ENCODE measurements at places on chromosomes 11 and 22.

DNA sequence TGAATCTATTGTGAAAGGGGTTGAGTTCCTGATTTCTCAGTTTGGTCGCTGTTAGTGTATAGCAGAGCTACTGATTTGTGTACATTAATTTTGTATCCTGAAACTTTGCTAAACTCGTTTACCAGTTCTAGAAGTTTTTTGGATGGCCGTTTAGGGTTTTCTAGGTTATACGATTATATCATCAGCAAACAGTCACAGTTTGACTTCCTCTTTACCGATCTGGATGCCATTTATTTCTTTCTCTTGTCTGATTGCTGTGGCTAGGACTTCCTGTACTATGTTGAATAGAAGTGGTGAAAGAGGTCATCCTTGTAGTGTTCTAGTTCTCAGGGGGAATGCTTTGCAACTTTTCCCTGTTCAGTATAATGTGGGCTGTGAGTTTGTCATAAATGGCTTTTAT, 24.6 kb upstream of the OOSP4B start:
- H3K4me1 ChIP-seq = no peaks in the 10 kb centered on the region
- H3K4me3 ChIP-seq = no peak overlapping the region
- H3K36me3 ChIP-seq = no peaks in the 10 kb centered on the region
- H3K27me3 ChIP-seq = no peaks in the 10 kb centered on the region
- no peak for DNase-seq

DNA sequence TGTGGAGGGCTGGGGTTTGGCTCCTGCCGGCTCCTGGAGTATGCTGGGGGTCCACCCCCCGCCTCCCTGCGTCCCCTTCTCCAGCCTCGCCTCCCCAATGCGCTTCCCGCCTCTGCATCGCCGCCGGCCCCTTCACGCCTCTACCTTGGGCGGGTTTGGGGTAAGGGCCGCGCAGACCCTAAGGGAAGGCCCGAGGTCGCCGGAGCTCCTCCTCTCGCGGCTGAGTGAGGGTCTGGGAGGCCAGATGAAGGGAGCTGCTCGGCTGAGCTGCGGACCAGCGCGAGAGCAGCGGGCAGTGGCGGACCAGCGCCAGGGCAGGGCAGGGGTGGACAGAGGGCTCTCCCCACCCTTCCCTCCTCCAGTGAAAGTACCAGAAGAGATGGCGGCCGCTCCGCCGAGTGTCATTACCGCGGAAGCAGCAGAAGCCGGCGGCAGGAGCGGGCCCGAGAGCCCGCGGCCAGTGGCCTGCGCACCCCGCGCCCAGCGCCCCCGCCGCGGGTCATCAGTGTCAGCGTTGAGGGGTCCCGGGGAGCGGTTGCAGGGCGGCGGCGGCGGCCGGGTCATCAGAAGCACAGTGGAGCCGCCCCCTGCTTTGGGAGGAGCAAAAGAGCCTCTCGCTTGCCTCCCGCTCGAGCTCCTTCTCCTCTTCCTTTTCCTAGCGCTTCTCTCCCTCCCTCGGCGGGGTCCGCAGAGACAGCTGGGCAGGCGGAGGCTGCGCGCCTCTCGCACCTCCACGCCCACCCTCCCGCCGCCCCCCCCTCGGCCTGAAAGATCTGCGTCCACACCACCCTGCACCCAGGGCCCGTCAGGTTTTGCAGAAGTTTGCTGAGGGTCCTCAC, 255.6 kb upstream of the CADM1 start:
- DNase-seq = no peak
- no peak overlapping the region for H3K4me3 ChIP-seq
- no peaks in the 10 kb centered on the region for H3K4me1 ChIP-seq
- no peak overlapping the region for H3K27ac ChIP-seq

DNA sequence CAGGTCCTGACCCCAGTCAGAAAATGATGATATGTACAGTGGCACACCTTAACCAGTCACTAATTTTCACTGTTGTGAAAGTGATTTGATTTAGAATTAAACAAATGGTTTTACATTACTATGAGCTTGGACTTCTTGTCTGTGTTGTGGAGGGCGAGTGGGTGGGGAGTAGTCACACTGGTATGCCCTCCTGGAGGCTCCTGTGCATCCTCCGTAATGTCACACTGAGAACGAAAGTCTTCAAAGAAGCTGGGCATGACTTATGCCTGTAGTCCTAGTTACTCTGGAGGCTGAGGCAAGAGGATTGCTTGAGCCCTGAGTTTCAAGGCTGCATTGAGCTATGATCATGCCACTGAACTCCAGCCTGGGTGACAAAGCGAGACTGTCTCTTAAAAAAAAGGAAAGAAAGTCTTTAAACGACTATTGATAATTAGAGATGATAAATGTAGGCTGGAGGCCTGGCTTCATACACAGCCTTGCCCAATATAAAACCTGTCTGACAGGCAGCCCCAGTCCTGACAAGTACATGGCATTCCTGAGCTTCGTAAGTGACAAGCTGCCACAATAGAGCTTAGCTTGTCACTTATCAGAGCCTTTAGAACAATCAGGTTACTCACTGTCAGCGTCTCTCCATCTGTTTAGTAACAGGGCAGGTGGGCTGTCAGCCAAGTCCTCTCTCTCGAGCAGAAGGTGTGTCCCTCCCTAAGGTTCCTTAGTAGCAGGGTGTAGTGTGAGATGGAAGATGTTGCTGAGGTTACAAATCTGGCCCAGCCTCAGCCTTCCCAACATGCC, 5.0 kb upstream of the LIMK2 start:
- H3K4me1 ChIP-seq = peaks cover 23% of the 10 kb centered on the region
- H3K4me3 ChIP-seq = no peak overlapping the region
- H3K27me3 ChIP-seq = no peaks in the 10 kb centered on the region
- H3K27ac ChIP-seq = no peak overlapping the region

- DNase-seq = no peak
- H3K36me3 ChIP-seq = no peaks in the 10 kb centered on the region
- H3K4me1 ChIP-seq = no peaks in the 10 kb centered on the region
- H3K4me3 ChIP-seq = no peak overlapping the region
- no peak overlapping the region for H3K27ac ChIP-seq
Measured at GRCh38 chr11:38968951-38969350, 2370.9 kb upstream of the RAG2 start.

- DNase-seq = no peak
- H3K4me3 ChIP-seq = no peak overlapping the region
- H3K36me3 ChIP-seq = no peaks in the 10 kb centered on the region
- no peaks in the 10 kb centered on the region for H3K4me1 ChIP-seq
- no peaks in the 10 kb centered on the region for H3K27me3 ChIP-seq
Measured at GRCh38 chr11:38900211-38900610, 2302.2 kb upstream of the RAG2 start.

DNA sequence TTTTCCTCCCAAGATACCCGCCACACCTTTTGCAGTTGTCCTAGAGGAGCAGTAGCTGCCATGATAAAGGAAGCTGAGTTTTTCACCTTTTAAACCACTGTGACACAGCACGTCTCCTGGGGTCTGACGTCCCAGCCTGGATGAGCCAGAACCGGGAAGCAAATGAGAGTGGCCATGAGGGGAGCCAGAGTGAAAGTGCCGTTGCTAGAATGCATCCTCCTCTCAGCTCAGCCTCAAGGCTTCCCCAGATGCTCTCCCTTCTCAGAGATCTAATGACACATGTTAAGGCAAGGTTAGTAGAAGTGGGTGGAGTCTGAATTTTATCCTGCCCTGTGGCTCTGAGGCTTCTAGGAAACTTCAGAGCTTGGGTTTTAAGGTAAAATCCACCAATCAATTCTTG, 23.4 kb upstream of the HTR3A start:
- no peaks in the 10 kb centered on the region for H3K4me1 ChIP-seq
- no peaks in the 10 kb centered on the region for H3K27me3 ChIP-seq
- no peaks in the 10 kb centered on the region for H3K36me3 ChIP-seq
- H3K4me3 ChIP-seq = no peak overlapping the region
- no peak overlapping the region for H3K27ac ChIP-seq

GRCh38 chr11:23944923-23945322, 551.9 kb upstream of the LUZP2 start:
- H3K36me3 ChIP-seq = no peaks in the 10 kb centered on the region
- no peaks in the 10 kb centered on the region for H3K27me3 ChIP-seq
- H3K4me3 ChIP-seq = no peak overlapping the region
- DNase-seq = no peak

DNA sequence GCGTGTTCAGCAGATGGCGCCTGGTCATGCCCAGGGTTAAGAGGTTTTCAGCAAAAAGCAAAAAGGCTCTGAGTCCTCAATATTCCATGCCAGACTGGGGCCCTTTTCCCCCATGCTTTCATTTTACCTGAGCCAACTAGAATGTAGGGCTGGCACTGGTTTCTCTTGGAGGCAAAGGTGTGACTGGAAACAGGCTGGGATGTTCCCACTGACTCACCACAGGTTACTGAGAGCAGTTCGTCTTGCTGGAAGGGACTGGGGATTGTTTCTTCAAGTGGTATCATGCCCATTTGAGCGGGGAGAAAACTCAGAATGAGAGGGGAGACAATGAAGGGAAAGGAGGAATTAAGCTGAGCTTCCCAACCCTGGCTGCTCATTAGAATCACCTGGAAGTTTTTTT, 243.9 kb downstream of the TENM4 start:
- no peak overlapping the region for H3K27ac ChIP-seq
- no peaks in the 10 kb centered on the region for H3K36me3 ChIP-seq
- H3K4me1 ChIP-seq = no peaks in the 10 kb centered on the region
- H3K4me3 ChIP-seq = no peak overlapping the region
- no peaks in the 10 kb centered on the region for H3K27me3 ChIP-seq

GRCh38 chr11:1149545-1149944, 8.2 kb upstream of the MUC5AC start:
- DNase-seq = no peak
- no peaks in the 10 kb centered on the region for H3K36me3 ChIP-seq
- no peak overlapping the region for H3K4me3 ChIP-seq
- H3K4me1 ChIP-seq = no peaks in the 10 kb centered on the region

- H3K27me3 ChIP-seq = no peaks in the 10 kb centered on the region
- no peak overlapping the region for H3K4me3 ChIP-seq
- no peak overlapping the region for H3K27ac ChIP-seq
- no peaks in the 10 kb centered on the region for H3K4me1 ChIP-seq
Measured at GRCh38 chr11:78218707-78219492, 30.2 kb downstream of the USP35 start.

GRCh38 chr11:10866893-10867331, 9.1 kb upstream of the ZBED5 start:
- H3K27ac ChIP-seq = no peak overlapping the region
- H3K4me3 ChIP-seq = no peak overlapping the region
- no peaks in the 10 kb centered on the region for H3K4me1 ChIP-seq

- DNase-seq = no peak
- H3K27ac ChIP-seq = no peak overlapping the region
- no peaks in the 10 kb centered on the region for H3K27me3 ChIP-seq
- H3K4me3 ChIP-seq = no peak overlapping the region
- peaks cover 1% of the 10 kb centered on the region for H3K4me1 ChIP-seq
Measured at GRCh38 chr22:36536717-36537116, 7.8 kb upstream of the EIF3D start.

- no peaks in the 10 kb centered on the region for H3K27me3 ChIP-seq
- DNase-seq = no peak
- H3K27ac ChIP-seq = no peak overlapping the region
- H3K4me3 ChIP-seq = no peak overlapping the region
- no peaks in the 10 kb centered on the region for H3K4me1 ChIP-seq
- H3K36me3 ChIP-seq = no peaks in the 10 kb centered on the region
Measured at GRCh38 chr11:39174965-39175364, 2284.5 kb downstream of the LRRC4C start.

DNA sequence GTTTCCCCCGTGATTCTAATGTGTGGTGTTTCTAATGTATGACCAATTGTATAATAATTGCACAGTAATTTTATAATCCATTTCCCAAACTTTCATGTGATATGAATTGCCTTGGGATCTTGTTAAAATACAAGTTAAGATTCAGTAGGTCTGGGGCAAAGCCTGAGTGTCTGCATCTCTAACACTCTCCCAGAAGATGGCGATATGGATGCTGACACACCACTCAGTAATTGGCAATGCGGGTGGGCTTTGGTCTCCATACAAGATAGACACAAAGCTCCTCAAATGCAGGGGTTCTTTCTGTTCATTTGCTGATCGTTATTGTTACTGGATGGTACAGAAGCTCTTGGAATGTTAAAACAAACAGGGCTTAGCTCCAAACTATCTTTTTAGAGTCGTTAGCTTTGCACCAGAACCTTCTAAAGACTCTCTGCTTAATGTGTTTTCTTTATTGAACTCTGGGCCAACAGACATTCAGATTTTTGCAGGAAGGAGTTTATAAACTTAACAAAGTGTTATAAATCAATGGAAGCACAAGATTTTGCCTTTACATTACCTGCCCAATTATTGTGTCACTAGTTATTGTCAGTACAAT, 45.4 kb upstream of the ANO3 start:
- H3K36me3 ChIP-seq = no peaks in the 10 kb centered on the region
- no peak for DNase-seq
- H3K4me3 ChIP-seq = no peak overlapping the region
- H3K4me1 ChIP-seq = no peaks in the 10 kb centered on the region
- H3K27me3 ChIP-seq = no peaks in the 10 kb centered on the region

GRCh38 chr11:78801161-78801884, 226.7 kb upstream of the NARS2 start:
- H3K36me3 ChIP-seq = no peaks in the 10 kb centered on the region
- no peaks in the 10 kb centered on the region for H3K4me1 ChIP-seq
- DNase-seq = no peak
- no peaks in the 10 kb centered on the region for H3K27me3 ChIP-seq
- no peak overlapping the region for H3K4me3 ChIP-seq

- no peak overlapping the region for H3K4me3 ChIP-seq
- DNase-seq = no peak
- no peak overlapping the region for H3K27ac ChIP-seq
- no peaks in the 10 kb centered on the region for H3K36me3 ChIP-seq
Measured at GRCh38 chr11:34425360-34425759, 13.4 kb upstream of the CAT start.

GRCh38 chr22:20141186-20142077, 9.4 kb downstream of the CCDC188 start:
- H3K4me3 ChIP-seq = no peak overlapping the region
- DNase-seq = no peak
- no peak overlapping the region for H3K27ac ChIP-seq
- no peaks in the 10 kb centered on the region for H3K27me3 ChIP-seq
- H3K4me1 ChIP-seq = peaks cover 10% of the 10 kb centered on the region

DNA sequence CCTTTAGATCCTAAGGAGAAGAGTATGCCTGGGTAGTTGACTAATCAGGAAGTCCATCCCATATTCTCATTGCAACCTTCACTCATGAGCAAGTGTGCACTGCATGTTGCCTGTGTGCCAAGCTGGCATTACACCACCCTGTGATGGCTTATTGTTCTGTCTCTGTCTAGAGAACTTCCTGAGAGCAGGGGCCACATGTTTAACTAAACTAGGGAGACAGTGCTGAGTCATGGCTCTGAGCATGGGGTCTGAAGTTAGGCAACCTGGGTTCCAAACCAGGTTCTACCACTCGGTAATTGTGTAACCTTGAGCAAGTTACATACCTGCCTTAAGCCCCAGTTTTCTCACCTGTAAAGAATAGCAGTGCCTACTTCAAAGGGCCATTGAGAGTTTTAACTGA, 39.6 kb downstream of the CSNK2A3 start:
- no peaks in the 10 kb centered on the region for H3K36me3 ChIP-seq
- peaks cover 3% of the 10 kb centered on the region for H3K4me1 ChIP-seq
- H3K27ac ChIP-seq = no peak overlapping the region
- DNase-seq = no peak
- H3K4me3 ChIP-seq = no peak overlapping the region

All from CD4-positive, alpha-beta memory T cell (primary cell).